ENCODE measurements at places on chromosomes 16 and 17.

DNA sequence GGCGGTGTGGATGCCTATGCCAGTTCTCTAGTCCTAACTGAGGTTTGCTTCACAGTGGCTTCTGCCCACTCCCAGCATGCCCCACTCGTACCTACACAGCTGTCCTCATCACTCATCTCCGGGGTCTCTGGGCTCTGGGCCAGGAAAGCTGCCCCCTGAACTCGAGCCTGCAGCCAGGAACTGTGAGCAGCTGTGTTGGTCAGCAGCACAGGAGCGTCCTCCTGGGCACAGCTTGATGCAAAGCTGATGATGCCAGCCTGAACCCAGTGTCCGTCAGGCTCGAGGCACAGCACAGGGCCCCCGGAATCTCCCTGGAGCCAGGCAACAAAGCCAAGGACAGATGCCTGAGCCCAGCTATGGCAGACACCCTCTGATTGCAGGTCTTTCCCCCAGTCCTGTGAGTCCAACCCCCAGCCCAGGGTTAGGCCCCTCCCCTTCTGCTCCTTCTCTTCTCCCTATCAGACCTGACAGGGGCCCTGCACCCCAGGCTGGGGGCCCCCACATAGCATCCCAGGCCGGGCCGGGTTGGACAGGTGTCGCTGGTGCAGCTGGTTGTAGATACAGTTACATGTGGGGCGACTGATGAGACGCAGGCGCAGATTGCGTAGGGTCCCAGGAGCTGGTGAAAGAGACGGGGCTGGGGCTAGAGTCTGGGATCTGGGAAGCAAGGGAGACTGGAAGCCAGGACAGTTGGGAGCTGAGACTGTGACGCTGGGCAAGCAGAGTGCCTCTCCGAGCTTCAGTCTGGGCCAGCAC is 2.7 kb downstream of the PRSS53 start:
- DNase-seq = no peak

DNA sequence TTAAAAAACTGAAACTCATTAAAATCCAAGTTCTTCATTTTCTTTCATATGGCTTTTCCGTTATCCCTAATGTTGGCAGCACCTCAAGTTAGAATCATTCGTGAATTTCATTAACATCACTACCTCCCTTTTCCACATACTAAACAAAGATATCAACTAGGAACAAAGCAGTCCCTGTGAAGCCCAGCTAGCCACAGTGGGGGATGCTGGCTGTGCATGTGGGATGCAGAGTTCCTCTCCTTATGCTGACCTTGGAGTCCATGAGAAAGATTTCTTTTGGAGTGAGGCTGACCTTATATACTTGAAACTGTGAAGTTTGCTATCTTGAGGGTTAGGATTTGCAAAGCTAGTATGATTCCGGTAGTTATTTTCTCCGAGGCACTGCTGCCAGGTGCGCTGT is 117.6 kb downstream of the TANGO6 start:
- no peak for DNase-seq

DNA sequence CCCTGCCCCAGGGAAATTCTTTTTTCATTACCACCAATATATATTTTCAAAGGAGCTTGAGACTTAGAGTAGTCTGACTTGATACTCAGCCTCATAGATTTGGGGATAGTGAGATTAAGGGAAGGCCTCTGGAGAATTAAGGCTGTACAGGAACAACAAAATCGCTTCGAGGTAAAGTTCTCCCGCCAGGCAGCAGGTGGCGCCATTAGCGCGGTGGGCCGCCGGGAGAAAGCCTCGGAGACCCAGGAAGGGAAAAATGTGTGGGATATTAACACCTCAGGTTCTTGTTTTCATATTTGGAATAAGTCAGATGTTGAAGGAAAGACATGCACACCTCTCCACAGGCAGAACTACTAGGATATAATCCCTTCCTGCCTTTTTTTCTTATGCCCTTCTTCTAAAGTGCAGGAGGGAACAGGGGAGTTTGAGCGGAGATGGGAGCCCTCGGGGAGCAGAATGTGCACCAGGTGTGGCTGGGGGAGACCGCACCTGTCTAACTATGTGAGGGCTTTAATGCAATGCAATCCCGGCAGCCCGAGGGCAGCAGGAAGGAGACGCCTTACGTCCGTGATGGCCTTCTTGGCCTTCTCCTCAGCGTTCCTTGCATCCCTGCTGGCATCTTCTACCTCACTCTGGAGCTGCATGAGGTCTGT is 25.9 kb downstream of the MYH3 start:
- DNase-seq = no peak

- no peak for DNase-seq
Measured at GRCh38 chr17:19558946-19559345, 25.3 kb downstream of the SLC47A1 start.

- DNase-seq = no peak
Measured at GRCh38 chr17:76845541-76846017, 22.6 kb upstream of the MGAT5B start.

DNA sequence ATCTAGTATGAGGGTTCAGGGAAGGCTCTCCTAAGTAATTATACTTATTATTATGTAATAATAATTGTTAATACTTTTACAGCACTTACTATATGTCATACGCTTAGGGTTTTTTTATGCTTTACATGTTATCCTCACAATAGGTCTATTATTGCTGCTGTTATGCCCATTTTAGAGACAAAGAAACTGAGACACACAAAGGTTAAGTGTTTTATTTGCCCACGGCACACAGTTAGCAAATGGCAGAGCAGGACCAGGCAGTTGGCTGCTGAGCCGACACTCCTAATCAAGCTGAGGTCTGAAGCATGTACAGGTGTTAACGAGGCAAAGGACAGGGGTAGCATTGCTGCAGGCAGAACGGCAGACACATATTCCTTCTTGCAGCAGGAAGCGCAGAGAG is 443.5 kb downstream of the GRIN2A start:
- DNase-seq = no peak

DNA sequence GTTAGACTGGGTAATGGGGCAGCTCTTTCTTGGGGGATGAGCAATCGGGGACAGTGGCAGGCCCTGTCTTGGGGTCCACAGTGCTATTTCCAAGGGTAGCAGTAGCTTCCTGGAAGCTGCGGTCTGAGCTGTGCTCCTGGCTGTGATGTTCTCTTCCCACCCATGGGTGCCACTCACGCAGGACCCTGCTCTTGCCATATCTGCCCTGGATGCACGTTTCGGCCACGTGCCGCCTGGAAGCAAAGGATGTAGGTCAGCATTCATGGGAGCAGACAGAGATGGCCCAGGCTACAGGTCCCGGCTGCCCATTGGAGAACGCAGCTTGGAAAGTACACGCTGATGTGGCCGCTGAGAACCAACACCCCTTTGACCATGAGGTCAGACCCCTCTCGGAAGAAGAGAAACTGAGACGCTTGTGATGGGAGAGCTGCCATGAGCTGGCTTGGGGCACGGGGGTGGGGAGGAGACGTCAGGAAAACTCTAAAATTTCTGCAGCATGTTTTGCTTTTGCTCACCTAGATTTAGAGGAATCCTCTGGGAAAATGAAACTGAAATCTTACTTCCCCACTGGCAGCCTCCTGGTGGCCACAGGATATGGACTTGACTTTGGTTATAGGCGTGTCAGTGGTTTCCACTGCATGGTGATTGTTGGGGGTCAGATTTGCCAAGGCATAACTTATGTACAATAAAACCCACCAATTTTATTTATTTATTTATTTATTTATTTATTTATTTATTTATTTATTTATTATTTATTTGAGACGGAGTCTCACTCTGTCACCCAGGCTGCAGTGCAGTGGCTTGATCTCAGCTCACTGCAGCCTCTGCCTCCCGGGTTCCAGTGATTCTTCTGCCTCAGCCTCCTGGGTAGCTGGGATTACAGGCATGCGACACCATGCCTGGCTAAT is 36.2 kb upstream of the IRF8 start:
- DNase-seq = no peak

GRCh38 chr17:73189417-73190099 is 3.3 kb upstream of the COG1 start:
- no peak for DNase-seq

DNA sequence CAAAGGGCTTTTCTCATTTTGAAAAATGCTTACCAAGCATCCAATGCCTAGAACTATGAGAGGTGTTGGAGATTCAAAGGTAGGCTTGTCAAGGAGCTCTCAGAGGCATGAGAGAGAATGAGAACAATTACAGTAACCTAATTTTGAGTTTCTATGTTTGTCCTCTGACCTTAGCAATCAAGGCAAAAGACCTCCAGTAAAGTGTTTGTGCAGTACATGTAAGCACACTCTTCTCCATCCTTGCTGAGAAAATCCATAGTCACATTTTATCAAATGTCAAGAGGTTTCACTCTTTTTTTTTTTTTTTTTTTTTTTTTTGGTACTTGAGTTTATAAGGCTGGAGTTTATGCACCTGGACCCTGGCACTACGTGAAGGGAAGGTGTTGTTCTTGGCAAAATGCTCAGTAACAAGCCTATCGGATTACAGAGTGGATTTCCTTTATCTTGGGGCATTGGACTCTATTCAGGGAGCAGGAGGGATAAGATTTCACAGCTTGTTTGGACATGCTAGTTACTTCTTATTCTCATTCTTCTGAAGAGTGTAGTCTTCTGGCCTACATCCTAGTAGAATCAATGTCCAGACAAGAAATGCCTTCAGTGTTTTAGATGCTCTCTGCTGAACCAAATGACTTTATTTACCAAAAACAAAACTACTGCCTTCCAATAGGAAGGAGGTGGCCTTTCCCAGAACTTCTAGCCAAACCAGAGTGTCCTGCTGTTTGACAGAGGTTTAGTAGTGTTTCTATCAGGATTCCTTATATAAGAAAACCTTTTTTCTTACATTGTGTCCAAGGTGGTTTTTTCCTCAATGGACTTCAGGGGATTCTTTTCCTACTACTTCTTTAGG is 21.9 kb downstream of the KCNJ2 start:
- no peak for DNase-seq

DNA sequence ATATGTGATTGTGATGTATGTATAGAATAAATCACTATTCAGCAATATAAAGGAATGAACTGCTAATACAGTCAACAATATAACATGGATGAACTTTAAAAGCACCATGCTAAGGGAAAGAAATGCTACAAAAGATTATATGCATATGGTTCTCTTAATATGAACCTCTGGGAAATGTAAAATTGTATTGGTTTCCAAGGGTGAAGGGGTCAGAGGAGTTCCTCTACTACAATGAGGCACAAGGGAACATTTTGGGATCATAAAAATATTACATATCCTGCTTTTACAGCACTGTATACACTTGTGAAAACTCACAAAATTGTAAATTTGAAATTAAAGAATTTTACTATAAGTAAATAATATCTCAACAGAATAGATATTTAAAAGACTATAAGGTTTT is 111.4 kb downstream of the CA10 start:
- DNase-seq = no peak
